Neural cell (in vitro differentiated cells): ENCODE measurements at places on chromosomes 1 and 21. TPM values are rescaled to one million over a fixed set of nuclear protein-coding genes. Genes with fewer than 3 reads are reported as not detected.

AMPD1 gene
- not detected in 2 replicates for polyA plus RNA-seq

COL6A2 gene
- polyA plus RNA-seq = not detected in 2 replicates

GBP6 gene
- not detected in 2 replicates for polyA plus RNA-seq

SYCP1 gene
- polyA plus RNA-seq = not detected in 2 replicates

AQP10 gene
- not detected in 2 replicates for polyA plus RNA-seq

CHODL gene
- 22.2 and 28.8 TPM in 2 replicates for polyA plus RNA-seq

KRTAP12-2 gene
- not detected in 2 replicates for polyA plus RNA-seq

PDC gene
- not detected in 2 replicates for polyA plus RNA-seq

MASP2 gene
- polyA plus RNA-seq = not detected in 2 replicates

ANGPTL1 gene
- polyA plus RNA-seq = not detected in 2 replicates

GJA4 gene
- not detected in 2 replicates for polyA plus RNA-seq

ADGRL4 gene
- 0.12 and 0.76 TPM in 2 replicates for polyA plus RNA-seq

PHTF1 gene
- 41.9 and 46.1 TPM in 2 replicates for polyA plus RNA-seq

BARHL2 gene
- not detected in 2 replicates for polyA plus RNA-seq

ETV3L gene
- polyA plus RNA-seq = not detected in 2 replicates

DMRTA2 gene
- 0.22 and 0.36 TPM in 2 replicates for polyA plus RNA-seq

FABP3 gene
- 5.8 and 7.1 TPM in 2 replicates for polyA plus RNA-seq

NBPF3 gene
- polyA plus RNA-seq = 14.4 and 16.2 TPM in 2 replicates

CD48 gene
- polyA plus RNA-seq = not detected in 2 replicates
